ENCODE measurements at places on chromosomes 16 and 17.

DNA sequence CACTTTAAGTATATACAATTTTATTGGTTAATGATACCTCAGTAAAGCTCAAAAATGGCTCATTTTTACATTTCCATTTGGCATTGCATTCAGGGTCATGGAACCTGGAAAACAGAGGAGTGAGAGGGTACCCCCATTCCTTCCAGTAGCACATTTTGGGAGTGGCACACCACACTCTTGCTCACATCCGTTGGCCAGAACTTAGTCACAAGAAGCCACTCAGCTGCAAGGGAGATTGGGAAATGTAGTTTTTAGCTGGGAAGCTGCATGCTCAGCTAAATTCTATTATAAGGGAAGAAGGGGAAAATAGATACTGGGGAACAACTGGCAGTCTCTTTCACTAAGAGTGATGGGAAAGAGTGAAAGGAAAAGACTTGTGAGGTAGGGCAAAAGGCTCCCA lies 102.5 kb upstream of the TMEM97 start:
- no peak for DNase-seq

- DNase-seq: no peak
Measured at GRCh38 chr17:47760409-47761140, 27.5 kb downstream of the TBX21 start.

DNA sequence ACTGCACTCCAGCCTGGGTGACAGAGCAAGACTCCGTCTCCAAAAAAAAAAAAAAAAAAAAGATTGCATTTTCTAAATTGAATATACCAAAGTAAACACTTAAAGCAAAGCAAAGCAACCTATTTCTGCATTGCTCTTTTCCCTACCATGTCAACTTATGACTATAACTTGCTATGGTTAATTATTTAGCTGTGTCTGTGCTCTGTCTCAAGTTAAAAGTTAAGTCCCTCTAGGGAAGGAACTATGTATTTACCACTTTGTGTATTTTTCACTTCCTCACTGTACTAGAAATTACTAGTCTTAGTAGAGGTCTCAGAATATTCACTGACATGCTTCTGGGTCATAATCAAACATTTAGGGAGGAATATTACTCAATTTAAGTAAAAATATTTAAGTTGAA lies 711.7 kb upstream of the SOX9 start:
- DNase-seq: no peak

DNA sequence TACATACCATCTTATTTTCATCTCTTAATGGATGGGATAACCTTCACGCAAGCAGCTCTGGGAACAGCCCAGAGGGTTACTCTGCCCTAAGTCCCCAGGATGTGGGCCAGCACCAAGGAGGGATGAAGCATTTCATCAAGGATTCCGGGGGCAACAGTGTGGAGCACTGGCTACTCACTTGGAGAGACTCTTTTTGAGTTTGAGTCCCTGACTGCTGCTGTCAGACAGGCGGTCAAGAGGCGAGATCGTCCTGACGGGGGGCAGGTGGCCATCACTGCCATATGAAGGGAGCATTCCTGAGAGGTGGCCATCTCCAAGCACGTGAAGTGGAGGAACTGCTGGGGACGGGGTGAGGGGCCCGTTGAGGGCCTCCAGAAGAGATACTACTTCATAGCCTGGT lies 18.1 kb upstream of the FOXJ1 start:
- DNase-seq: no peak

DNA sequence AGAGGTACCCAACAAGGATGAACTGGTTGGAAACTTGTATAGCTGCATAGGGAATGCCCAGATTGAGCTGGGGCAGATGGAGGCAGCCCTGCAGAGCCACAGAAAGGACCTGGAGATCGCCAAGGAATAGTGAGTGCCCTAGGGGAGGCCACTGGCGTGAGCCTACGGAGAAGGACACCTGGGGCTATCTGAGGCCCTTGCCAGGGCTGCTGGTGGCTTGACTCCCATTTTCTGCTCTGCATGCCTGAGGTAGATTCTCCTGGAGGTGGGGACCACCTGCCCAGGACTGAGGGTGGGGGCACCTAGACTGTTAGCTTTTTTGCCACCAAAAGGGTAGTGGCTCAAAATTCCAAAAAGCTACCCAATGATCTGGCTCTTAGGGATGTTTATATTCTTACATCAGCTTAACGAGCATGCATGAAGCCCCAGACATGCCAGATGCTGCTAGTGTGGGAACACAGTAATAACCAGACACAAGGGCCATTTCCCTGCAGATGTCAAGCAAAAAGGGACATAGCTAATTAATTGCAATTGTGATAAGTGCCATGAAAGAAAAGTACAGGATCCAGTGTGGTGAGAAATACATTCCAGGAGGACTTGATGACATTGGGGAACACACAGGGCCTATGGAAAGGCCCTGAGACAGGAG lies 8.8 kb downstream of the ODAD4 start:
- no peak for DNase-seq

DNA sequence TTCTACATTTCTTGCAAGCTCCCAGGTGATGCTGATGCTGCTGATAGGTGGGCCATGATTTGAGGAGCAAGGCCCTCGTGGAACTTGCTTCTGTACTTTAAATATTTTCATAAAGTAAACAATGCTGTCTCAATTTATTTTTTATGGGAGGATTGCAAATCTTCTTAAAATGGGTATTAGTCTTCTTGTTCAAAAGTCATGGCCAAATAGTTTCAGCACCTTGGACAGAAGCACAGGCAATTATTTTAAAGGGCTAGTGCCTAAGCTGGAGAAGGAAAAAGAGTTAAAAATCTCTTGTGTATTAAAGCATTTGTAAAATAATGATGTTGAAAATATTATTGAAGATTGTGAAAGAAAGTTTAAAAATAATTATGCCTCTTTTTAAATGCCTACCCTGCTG lies 50.5 kb downstream of the GPR139 start:
- DNase-seq: no peak

DNA sequence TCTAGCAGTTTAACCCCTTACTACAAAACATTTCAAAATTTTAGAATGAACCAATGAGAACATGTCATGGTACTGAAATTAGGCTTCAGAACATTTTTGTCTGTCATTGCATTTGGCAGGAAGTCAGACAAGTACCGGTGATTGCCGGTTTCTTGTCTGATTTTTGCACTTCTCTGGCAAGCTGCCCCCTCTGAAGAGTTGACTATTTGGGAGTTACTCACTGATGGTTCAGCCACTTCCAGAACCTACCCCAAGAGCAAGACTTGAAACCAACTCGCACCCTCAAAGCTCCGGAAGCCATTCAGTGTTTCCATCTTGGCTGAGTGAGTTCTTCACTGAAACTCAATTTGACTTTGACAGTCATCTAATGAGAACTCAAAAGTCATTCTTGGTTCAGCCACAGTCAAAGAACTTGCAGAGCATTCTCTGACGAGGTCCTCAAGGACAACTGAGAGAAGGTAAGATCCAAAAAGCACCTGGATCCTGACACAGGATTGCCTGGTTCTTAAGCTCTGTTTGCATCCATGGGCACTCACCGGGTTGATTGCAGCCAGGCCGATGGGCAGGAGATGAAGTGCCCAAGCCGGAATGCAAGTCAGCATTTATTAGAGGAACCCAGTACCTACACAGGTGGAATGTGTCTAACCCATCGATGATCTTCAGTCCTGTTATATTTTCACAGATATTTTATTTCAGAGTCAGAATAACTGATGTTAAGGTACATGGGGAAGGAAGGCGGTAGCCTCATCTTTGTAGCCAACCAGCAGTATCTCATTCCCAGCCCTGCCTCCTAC lies 93.6 kb downstream of the USP22 start:
- DNase-seq: no peak

DNA sequence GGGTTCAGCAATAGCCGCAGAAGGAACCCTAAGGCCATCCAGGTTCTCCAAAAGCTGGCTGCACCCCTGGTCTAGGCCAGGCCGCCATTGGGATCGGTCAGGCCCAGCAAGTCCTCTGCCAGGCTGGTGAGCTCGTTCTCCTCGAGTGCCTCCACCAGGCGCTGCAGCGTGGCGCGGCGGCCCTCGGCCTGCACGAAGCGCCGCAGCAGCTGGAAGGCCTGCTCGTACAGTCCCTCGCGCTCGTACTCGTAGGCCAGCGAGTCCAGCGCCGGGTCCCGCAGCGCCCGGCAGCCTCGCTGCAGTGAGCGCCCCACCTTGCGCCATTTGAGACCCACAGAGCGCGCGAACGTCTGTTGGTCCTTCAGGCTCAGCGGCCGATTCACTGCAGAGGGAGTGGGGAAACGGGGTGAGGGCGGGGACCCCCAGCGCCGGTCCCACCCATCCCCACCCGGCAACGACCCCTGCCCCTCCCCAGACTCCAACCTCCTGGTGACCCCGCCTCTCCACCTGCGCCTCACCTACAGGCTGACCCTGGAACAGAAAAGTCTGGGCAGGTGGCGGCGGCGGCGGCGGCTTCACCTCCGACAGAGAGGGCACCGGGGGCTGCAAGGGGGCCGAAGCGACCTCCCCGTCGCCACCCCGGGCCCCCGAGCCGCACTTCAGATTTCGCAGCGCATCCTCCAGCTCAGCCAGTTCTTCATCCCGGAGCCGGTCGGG lies 3.9 kb upstream of the B3GNT9 start:
- DNase-seq: no peak

DNA sequence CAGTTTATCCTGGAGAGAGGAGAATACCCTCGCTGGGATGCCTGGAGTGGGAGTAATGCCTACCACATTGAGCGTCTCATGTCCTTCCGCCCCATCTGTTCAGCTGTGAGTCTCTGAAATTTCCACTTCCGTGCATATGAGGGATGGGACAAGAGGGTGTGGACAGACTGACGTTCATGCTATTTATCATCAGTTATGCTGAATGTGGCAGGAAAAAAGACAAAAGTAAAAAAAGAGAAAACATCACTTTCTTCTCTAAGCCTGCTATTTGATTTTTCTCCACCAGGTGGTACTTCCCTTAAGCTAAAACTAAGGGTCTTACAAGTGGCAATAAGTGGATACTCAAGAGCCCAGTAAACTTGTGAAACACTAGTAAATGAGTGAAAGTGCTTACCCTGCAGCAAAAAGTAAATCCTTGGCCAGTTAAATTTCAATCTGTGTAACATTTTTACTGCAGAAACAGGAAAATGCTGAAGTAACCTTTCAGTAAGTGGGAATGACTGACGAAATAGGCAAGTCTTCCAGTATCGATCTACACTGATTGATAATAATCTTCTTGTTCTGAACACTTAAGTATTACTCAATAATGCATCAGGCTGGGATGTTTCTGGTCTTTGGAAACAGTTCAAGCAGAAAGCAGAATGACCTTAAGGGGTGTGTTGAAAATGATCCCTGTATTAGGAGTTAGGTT lies 5.6 kb downstream of the CRYBA1 start:
- DNase-seq: no peak

GRCh38 chr16:54425681-54426552 lies 139.3 kb upstream of the IRX3 start:
- DNase-seq: no peak
